ENCODE measurements at places on chromosomes 2 and 18.
A peak's percentile ranks its signal among the peaks of the same experiment; 100 is the strongest.

GRCh38 chr2:43146083-43146482 is 80.3 kb downstream of the ZFP36L2 start:
- DNase-seq, result no peak

GRCh38 chr2:26344581-26345282 is 1.2 kb upstream of the SELENOI start:
- DNase-seq, result peak; percentile 16

- no peak for DNase-seq
These were observed 99.5 kb downstream of the TMEM163 start for GRCh38 chr2:134619250-134619649.

- DNase-seq, result no peak
These were observed 24.4 kb downstream of the MRPL33 start for GRCh38 chr2:27795868-27796277.

DNA sequence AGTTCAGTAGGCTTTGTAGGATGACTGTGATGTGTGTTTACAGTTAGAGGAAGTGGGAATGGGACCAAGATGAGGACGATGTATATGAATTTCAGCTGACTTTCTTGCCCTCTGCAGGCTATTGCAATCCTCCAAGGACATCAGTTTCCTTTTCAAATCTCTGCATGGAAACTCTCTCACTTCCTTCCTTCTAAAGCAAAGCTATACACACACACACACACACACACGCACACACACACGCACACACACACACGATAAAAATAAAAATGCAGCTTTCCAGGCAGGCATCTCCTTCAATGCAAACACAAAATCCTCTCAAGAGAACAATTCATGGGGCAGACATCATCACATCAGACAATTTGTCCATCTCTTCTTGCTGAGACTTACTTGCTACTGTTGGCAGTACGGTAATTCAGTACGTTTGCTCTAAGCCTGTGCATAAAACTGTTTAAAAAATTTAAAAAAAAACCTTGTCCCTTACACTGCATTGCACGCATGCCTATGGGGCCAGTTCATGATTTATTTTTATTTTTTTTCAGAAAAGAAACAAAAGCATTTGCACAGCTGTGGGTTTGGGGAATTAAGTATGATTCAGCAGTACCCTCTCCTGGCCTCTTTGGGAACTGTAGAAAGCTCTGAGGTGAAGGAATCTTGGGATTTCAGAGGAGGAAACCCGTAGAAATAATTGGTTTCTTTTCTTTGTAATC is 27.1 kb upstream of the ICOS start:
- no peak for DNase-seq

- no peak for DNase-seq
These were observed 390.7 kb downstream of the LRATD1 start for GRCh38 chr2:15023221-15023620.

- DNase-seq, result no peak
These were observed 203.7 kb upstream of the LYPD1 start for GRCh38 chr2:132873738-132874137.

DNA sequence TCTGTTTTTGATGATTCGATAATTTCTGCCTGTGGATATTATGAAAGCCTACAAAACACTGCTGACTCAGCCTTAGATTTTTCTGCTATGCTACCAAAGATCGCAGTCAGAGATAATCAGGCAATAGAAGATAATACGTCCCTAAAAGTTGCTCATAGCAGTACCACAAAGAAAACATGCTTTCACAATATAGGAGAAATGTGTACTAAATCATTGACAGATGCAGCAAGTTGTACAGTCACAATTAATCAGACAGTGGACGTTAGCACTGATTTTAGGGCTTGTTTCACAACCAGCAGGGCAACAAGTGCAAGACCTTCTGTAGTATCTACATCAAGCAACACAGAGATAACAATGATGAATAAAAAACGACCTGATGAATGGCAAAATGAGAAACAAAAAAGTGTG is 19.5 kb downstream of the RBM44 start:
- DNase-seq, result no peak

DNA sequence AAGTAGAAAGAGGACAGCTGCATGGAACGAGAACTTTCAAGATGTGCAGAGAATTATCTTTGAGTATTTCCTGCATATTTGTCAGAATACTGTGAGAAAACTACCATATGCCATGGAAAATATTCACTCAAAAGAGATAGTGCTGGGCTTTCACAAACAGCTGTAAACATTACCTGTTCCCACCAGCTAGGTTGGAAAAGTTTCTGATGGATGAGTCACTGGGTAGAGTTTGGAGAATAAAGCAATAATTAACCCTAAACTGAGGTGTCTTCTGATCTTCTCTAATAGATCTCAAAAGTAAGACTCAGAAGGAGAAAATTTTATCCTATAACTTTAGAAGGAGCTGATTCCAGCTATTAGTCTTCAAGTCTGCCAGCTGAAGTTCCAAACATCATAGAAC is 3.9 kb upstream of the FSIP2 start:
- no peak for DNase-seq

GRCh38 chr2:19851116-19851695 is 50.6 kb downstream of the TTC32 start:
- no peak for DNase-seq

DNA sequence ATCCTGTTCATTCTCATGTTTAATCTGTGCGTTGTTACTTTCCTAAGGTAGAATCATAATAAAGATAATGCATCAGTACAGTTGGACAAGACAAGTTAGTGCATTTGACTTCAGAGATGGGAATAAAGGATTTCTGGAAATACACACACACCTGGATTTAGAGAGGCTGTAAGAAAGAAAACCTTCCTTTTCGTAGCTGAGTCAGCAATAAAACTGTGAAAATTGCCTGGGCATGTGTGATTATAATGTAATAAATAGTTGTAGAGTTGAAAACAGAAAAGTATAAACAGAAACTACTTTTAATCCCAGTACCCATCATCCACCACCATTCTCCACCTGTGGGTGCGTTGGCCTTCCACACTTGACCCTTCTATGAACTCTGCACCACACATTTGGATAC is 15.4 kb downstream of the CFAP53 start:
- no peak for DNase-seq

- no peak for DNase-seq
These were observed 130.0 kb downstream of the FIGN start for GRCh38 chr2:163605779-163606178.

GRCh38 chr2:98347298-98348065 is 1.2 kb downstream of the CNGA3 start:
- DNase-seq, result no peak

- no peak for DNase-seq
These were observed 14.1 kb downstream of the PER2 start for GRCh38 chr2:238274152-238274865.

DNA sequence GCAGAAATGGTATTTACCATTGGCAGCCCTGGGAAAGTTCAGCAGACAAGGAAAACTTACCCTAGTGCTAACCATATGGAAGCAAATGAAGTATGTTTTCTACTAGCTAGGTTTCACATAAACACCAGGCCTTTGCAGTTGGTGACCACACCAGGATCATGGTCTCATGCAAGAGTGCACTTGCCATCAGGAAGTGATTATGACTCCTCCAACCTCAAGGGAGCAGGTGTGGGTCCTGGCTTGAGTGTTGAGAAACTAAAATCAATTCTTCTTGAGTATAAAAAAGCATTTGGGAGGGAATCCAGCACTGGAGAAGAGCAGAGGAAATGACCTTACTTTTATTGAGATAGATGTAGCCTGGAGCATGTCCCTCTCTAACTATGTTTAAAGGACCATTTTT is 56.8 kb upstream of the SPAG16 start:
- DNase-seq, result no peak

- DNase-seq, result peak; percentile 54
These were observed at the start of gene USP40 for GRCh38 chr2:233566141-233566956. Gene USP40 (minus strand): TSS chr2:233566782. CDS start chr2:233565554, 1,228 bp downstream.

DNA sequence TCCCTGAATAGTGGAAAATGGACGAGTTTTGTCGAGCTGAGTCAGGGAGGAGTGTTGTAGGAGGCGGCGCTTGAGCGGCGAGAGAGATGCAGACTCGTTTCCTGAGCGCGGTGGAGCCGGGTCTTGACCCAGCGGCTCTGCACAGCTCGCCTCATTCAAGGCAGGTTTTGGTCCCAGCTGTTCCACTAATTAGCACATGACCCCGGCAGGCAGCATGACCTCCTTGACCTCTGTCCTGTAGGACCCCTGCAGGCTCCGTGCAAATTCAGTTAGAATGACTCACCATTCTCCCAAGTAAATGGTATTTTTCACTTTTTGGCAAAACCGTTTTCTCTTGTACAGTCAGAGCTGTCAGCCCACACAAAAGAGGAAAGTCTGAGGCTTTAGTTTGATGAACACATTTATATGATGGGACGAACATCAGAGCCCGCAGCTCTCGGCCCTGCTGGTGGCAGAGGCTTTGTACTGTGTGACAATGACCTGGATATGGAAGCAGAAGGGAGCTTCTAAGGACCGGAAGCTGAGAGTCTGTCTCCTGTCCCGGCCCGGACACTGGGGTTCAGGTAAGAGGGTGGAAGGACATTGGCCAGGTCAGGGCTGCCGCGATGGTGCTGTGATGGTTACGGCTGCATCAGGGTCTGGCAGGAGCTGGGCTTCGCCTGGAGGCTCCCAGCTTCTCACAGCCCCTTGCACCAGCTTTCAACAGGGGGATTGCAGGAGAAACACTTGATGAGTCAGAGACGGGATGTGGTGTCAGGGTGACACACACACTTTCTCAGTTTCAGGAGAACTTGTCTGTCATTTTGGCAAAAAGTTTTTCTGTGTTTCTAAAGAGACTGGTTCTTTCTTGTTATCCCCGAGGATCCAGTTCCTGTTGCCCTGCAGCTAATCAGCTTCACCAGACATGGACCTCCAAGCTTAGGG is 29.9 kb upstream of the ALKAL2 start:
- peak; percentile 19 for DNase-seq
